ENCODE measurements at places on chromosomes 7 and 10.

- no peak for DNase-seq
Observed at GRCh38 chr7:131861620-131862346, 305.4 kb upstream of the PODXL start.

DNA sequence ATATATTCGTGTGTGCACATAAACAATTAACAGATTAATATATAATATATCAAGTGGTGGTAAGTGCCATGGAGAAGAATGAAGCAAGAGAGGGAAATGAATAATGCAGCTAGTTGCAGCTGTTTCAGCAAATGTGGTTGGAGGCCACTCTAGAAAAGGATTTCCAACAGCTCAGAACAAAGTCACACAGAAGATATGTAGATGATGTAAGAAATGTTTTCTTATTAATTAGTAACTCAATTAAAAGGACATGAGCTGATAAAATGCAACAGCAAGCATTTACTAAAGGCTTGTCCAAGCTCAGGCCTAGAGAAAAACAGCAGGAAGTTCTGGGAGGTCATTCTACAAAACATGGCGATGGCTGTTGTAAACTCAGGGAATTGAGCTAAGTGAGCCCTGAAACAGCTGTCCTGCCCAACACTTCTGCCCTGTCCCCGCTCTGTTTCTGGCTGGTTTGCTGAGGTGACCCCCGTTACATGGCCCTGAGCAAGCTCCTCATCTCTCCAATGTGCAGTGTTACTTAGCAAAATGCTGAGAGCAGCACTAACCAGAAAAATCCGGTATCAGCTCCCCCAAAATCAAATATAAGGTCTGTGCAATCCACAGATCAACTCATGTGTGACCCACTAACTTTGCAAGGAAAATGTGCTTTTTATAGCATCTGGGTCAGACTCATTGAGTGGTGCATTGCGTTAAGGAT is 23.4 kb upstream of the C10orf67 start:
- DNase-seq = no peak

DNA sequence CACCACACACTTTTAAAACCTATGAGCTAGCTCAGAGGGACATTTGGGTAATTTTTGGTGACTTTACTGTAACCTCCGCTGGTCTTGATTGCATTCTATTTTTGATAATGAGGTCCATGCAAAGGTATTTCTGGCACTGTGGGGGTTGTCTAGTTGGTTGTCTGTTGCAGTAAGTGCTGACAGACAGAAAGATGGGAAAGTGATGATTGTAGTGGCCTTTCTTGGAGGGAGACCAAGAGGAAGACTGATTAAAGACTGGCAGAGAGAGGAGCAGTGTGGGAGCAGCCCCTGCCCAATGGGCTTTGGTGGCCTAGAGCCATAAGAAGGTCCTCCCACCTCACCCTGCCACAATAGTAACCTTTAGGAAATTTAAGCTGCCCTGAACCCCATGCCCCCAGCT is 173.4 kb upstream of the CTBP2 start:
- no peak for DNase-seq

- no peak for DNase-seq
Observed at GRCh38 chr10:127953876-127954275, 47.0 kb downstream of the PTPRE start.

- DNase-seq = no peak
Observed at GRCh38 chr7:150898475-150899011, 46.2 kb downstream of the AOC1 start.

GRCh38 chr7:42605406-42606192 is 306.3 kb downstream of the C7orf25 start:
- no peak for DNase-seq

Data from cortex of kidney (tissue), 1 donor.